ENCODE measurements at places on chromosomes 2 and 18.

- DNase-seq, result no peak
These were observed 463.4 kb downstream of the EIPR1 start for GRCh38 chr2:2914252-2914651.

DNA sequence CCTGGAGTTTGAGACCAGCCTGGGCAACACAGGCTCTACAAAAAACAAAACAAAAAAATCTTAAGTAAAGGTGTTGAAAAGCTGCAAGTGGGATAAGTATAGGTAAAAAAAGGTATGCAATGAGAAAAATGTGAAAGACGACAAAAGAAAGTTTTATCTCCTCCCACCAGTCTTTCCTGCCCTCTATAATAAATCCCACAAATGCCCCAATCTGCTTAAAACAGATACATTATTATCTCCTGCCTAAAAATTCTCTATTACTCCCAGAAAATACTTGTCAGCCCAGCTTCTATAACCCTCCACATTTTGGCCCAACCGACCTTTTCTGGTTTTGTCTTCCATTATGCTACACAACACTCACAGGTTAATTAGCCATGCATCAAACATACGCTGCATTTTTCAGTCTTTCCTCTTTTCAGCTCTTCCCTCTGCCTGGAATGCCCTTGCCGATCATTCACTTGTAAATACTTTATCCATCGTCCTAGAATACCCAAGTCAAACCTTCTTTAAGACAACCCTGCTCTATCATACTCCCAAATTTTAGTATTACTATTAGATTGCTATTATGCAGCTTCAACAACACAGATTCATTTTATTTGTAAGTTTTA lies 10.8 kb downstream of the ASXL2 start:
- DNase-seq, result no peak

GRCh38 chr18:67260841-67261240 lies 255.7 kb downstream of the DSEL start:
- DNase-seq, result no peak

GRCh38 chr2:209425471-209426071 lies 1.7 kb downstream of the MAP2 start:
- DNase-seq, result no peak

- DNase-seq, result peak; percentile 18
These were observed 22.1 kb upstream of the CRIM1 start for GRCh38 chr2:36333350-36334012.

GRCh38 chr2:53265544-53266299 lies 501.9 kb upstream of the CHAC2 start:
- no peak for DNase-seq

DNA sequence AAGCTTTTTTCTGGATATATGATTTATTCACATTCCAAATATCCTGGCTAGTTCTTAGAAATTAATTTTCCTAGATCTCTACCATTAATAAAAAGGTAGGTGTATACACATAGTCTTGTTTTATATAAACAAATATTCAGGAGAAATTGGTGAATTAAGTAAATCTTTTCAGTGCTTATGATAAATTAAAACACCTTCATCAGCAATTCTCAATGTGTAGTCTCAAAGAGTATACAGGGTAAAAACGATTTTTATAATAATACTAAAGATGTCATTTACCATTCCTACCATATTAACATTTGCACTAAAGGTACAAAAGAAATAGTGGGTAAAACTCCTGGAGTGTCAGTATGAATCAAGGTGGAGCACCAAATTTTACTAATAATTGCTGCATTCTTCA lies 40.2 kb downstream of the CERKL start:
- no peak for DNase-seq

- no peak for DNase-seq
These were observed 6.0 kb downstream of the SPEG start for GRCh38 chr2:219440388-219441256.

- no peak for DNase-seq
These were observed 518 bp upstream of the NFU1 start for GRCh38 chr2:69437751-69438154.

DNA sequence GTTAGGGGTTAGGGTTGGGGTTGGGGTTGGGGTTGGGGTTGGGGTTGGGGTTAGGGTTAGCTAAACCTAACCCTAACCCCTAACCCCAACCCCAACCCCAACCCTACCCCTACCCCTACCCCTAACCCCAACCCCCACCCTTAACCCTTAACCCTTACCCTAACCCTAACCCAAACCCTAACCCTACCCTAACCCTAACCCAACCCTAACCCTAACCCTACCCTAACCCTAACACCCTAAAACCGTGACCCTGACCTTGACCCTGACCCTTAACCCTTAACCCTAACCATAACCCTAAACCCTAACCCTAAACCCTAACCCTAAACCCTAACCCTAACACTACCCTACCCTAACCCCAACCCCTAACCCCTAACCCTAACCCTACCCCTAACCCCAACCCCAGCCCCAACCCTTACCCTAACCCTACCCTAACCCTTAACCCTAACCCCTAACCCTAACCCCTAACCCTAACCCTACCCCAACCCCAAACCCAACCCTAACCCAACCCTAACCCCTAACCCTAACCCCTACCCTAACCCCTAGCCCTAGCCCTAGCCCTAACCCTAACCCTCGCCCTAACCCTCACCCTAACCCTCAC lies 24.1 kb upstream of the RABL2A start:
- DNase-seq, result no peak

- no peak for DNase-seq
These were observed 25.7 kb downstream of the SCN7A start for GRCh38 chr2:166468124-166469024.

GRCh38 chr2:213691351-213691750 lies 407.1 kb downstream of the SPAG16 start:
- DNase-seq, result no peak

- no peak for DNase-seq
These were observed 70.7 kb downstream of the CABYR start for GRCh38 chr18:24209558-24209957.

GRCh38 chr2:173298536-173299097 lies 56.1 kb upstream of the CDCA7 start:
- DNase-seq, result no peak

DNA sequence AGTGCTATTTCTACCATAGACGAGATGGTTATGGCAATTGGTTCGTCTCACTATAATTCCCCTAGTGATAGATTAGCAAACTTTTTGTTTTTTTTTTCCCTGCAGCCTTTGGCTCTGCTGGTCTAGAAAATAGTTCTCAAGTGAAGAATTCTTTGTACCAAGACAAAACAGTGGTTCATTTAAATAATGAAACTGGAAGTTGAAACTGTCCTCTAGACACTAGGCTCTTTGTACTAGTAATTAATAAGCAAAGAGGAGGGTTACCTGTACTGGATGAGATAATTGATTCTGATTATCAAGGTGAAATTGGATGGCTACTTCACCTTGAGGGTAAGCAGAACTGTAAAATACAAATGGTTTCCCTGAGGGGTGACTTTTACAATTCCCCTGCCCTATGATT lies 156.9 kb upstream of the DCC start:
- DNase-seq, result no peak

DNA sequence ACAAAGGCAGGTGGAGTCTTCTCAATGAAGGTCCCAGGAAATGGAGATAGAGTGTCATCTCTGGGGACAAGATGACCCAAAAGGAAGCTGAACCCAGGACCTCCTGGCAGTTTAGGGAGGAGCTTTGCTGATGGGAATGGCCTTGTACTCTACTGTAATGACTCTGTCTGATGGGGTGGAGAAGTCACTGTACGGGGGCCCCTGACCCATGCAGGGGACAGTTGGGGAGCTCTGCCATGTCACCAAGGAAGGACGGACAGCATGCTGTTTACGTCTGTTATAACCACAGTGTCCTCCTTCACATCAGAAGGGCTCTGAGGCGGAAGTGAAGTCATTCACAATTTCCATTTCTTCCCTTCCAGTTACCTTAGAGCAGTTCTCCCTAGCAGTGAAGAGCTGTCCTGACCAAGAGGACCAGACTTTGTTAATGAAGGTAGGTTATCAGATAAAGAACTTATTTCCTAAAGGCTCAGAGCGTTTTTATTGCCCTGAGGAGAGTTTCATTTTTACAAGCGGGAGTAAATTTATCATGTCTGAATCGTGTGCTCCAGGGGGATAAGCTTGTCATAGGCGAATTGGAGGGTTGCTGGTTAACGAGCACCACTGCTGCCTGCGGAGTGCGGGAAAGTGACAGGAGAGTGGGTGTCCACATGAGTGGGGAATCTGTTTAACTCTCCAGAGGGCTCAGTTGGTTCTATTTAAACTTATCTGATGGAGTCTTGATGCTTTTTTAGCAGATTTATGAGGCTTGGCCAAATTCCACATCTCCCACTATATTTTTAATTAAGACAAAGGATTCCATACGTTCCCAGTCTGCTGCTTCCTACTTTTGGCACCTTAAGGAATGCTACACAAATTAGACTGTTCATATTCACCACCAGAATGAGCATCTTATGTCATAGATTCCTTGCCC lies 71.6 kb upstream of the BCL2L11 start:
- no peak for DNase-seq

- no peak for DNase-seq
These were observed 228.0 kb upstream of the SMAD7 start for GRCh38 chr18:49178736-49179135.

All from immature natural killer cell (primary cell).